PC-3 (cell line): ENCODE measurements at places on chromosomes 1 and 21. TPM values are rescaled to one million over a fixed set of nuclear protein-coding genes. Genes with fewer than 3 reads are reported as not detected.

Gene CD1B
- not detected in 2 replicates for total RNA-seq

Gene OXCT2
- total RNA-seq = 0.98 and 3.9 TPM in 2 replicates

Gene NBPF6
- 0.07 TPM in 1 of 2 replicates, not detected in the other for total RNA-seq

Gene ESPN
- total RNA-seq = 11.1 and 14.1 TPM in 2 replicates

DNA sequence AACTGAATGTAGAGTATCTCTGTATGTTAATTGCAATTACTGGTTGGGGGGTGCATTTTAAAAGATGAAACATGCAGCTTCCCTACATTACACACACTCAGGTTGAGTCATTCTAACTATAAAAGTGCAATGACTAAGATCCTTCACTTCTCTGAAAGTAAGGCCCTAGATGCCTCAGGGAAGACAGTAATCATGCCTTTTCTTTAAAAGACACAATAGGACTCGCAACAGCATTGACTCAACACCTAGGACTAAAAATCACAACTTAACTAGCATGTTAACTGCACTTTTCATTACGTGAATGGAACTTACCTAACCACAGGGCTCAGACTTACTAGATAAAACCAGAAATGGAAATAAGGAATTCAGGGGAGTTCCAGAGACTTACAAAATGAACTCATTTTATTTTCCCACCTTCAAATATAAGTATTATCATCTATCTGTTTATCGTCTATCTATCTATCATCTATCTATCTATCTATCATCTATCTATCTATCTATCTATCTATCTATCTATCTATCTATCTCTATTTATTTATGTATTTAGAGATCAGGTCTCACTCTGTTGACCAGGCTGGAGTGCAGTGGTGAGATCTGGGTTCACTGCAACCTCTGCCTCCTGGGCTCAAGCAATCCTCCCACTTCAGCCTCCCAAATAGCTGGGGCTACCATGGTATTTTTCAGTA, 47.8 kb downstream of the CHML start:
- peak; percentile 100 for DNase-seq

- DNase-seq = no peak
Observed at GRCh38 chr1:198564716-198565115, 24.2 kb upstream of the ATP6V1G3 start.

GRCh38 chr1:39051956-39052355, 25.8 kb downstream of the NDUFS5 start:
- no peak for DNase-seq

DNA sequence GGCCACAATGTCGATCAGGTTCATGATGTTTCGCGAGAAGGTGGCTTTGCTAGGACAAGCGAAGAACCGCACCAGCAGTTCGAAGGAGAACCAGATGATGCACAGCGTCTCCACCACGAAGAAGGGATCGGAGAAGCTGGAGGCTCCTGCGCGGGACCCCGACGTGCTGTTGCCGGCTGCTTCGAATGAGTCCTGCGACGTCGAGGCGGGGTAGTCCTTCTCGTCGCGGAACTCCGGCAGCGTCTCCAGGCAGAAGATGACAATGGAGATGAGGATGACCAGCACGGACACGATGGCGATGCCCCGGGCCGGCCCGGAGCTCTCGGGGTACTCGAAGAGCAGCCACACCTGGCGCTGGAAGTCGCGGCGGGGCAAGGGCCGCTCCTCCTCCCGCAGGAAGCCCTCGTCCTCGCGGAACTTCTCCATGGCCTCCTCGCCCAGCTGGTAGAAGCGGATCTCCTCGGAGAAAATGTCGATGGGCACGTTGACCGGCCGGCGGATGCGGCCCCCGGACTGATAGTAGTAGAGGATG, 869 bp downstream of the KCNA3 start:
- DNase-seq = no peak

GRCh38 chr1:165576536-165576935, 32.7 kb downstream of the LRRC52 start:
- no peak for DNase-seq

- no peak for DNase-seq
Observed at GRCh38 chr1:98073823-98074222, 153.0 kb upstream of the DPYD start.

GRCh38 chr1:195173753-195174152, 1434.5 kb downstream of the KCNT2 start:
- DNase-seq = no peak

- DNase-seq = no peak
Observed at GRCh38 chr1:3455670-3456448, 1.4 kb downstream of the ARHGEF16 start.
